IMR-90 (cell line): ENCODE measurements at places on chromosomes 7 and 10. TPM values are rescaled to one million over a fixed set of nuclear protein-coding genes. Genes with fewer than 3 reads are reported as not detected.

Gene OGDH
- 52.8 and 56.5 TPM in 2 replicates for total RNA-seq

Gene HERPUD2
- total RNA-seq: 18.3 and 22.2 TPM in 2 replicates

Gene HOXA7
- under 0.01 and 0.18 TPM in 2 replicates for total RNA-seq

Gene MMP21
- total RNA-seq: not detected in 2 replicates

Gene DNMBP
- total RNA-seq: 10.9 and 13.6 TPM in 2 replicates

DNA sequence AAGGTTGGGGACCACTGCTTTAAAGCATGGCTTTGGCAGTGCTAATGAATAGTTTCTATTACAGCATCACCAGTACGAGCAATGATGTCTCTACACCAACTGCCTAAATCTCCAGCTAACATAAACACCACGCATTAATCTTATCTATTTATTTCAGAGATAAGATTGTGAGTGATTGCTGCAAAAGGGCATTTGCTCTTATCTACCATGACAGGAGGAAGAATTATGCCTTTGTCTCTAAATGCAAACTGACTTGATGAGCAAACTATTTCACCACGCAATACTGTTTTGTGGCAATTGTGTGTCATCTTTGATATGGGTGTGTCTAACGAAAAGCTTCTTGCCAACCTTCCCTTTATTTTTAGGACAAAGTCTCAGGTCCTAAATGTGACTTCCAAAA, 684.9 kb downstream of the SORCS1 start:
- no peaks in the 10 kb centered on the region for H3K27me3 ChIP-seq
- H3K4me3 ChIP-seq: no peak overlapping the region
- no peaks in the 10 kb centered on the region for H3K4me1 ChIP-seq
- no peaks in the 10 kb centered on the region for H3K36me3 ChIP-seq
- no peak overlapping the region for H3K27ac ChIP-seq

- no peak for DNase-seq
- no peak overlapping the region for H3K27ac ChIP-seq
- no peaks in the 10 kb centered on the region for H3K36me3 ChIP-seq
- peaks cover 19% of the 10 kb centered on the region for H3K4me1 ChIP-seq
- H3K4me3 ChIP-seq: no peak overlapping the region
- no peaks in the 10 kb centered on the region for H3K27me3 ChIP-seq
Observed at GRCh38 chr10:36677431-36677768, 448.0 kb upstream of the ANKRD30A start.

- no peak overlapping the region for H3K4me3 ChIP-seq
- H3K27ac ChIP-seq: no peak overlapping the region
- peaks cover 5% of the 10 kb centered on the region; the same call in 1 of the 2 replicates for H3K4me1 ChIP-seq
- H3K36me3 ChIP-seq: no peaks in the 10 kb centered on the region
- H3K27me3 ChIP-seq: no peaks in the 10 kb centered on the region; the same call in 1 of the 2 replicates
Observed at GRCh38 chr10:18472977-18473376, 178.4 kb downstream of the NSUN6 start.

- H3K36me3 ChIP-seq: peaks cover 31% of the 10 kb centered on the region
- no peak for DNase-seq
- no peaks in the 10 kb centered on the region for H3K27me3 ChIP-seq
- no peak overlapping the region for H3K27ac ChIP-seq
- H3K4me3 ChIP-seq: no peak overlapping the region
Observed at GRCh38 chr10:24536636-24537035, 187.1 kb downstream of the ARHGAP21 start.

DNA sequence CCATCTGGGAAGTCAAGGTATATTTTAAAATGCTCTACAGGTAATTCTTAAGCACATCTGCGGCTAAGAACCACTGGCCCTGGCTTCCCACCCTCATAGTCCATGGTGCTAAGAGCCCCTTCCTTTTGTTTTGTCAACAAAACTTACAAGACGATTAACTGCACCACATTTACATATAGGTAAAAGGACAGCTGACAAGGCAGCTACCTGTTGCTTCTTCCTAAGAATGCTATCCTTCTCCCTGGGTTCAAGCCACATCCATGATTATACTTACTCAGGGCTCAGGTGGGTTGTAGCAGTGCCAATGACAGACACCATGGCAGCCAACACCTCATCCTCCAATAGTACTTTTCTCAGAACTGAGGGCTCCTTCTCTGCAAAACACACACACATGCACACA, 16.3 kb downstream of the ZDHHC16 start:
- peaks cover 9% of the 10 kb centered on the region for H3K4me1 ChIP-seq
- DNase-seq: no peak
- H3K4me3 ChIP-seq: no peak overlapping the region
- H3K36me3 ChIP-seq: peaks cover 78% of the 10 kb centered on the region

- no peak overlapping the region for H3K27ac ChIP-seq
- H3K4me3 ChIP-seq: no peak overlapping the region
- no peaks in the 10 kb centered on the region for H3K27me3 ChIP-seq
- H3K36me3 ChIP-seq: peaks cover 7% of the 10 kb centered on the region
- peaks cover 1% of the 10 kb centered on the region; the same call in 1 of the 2 replicates for H3K4me1 ChIP-seq
Observed at GRCh38 chr7:121097577-121097976, 109.1 kb downstream of the CPED1 start.

- no peak overlapping the region for H3K4me3 ChIP-seq
- H3K27me3 ChIP-seq: no peaks in the 10 kb centered on the region
Observed at GRCh38 chr10:124153023-124153826, 59.8 kb upstream of the CHST15 start.

DNA sequence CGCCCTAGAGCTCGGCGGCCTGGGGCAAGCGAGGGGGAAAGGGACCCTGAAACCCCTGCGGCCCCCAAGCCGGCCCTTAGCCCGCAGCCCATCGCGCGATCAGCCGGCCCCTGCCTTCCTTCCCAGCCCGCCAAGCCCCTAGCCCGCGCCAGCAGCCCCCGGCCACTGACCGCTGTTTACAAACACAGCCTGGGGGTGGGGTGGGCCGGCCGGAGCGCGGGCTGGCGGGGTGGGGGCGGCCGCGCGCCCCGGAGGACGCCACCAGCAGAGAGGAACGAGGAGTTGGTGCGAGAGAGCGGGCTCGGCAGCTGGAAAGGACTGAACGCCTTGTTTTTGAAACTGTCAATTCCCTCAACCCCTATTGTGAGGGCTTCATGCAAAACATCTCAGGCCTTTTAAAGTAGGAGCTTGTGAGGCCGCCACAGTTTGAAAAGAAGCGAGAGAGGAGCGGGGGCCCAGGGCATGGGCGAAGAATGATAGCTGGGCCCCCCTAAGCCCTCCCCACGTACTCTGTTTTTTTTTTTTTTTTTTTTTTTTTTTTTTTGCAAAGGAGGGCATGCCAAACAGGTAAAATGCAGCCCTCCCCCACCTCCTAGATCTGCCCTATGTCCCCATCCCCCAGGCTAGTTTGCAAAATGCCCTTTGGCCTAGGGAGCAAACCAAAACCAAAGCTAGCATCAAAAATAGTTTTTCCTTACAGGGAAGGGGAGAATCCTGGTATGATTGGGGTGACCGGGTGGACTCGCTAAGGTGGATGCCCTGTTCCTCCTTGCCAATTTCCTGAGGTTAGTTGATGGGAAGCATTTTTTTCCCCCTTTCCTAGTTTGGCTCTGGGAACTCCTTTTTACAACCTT, 15.0 kb downstream of the SKIDA1 start:
- H3K4me1 ChIP-seq: peaks cover 5% of the 10 kb centered on the region; the same call in 1 of the 2 replicates
- H3K4me3 ChIP-seq: peak overlapping the region; percentile 15; the same call in 1 of the 2 replicates
- no peak for DNase-seq
- H3K27ac ChIP-seq: peak overlapping the region; percentile 32; the same call in 1 of the 2 replicates

- no peak for DNase-seq
- no peaks in the 10 kb centered on the region for H3K4me1 ChIP-seq
- H3K36me3 ChIP-seq: no peaks in the 10 kb centered on the region; the same call in 1 of the 2 replicates
- no peaks in the 10 kb centered on the region for H3K27me3 ChIP-seq
- no peak overlapping the region for H3K4me3 ChIP-seq
Observed at GRCh38 chr7:1109581-1110310, 21.8 kb downstream of the GPER1 start.

GRCh38 chr10:51377070-51377931, 303.0 kb downstream of the PRKG1 start:
- peaks cover 8% of the 10 kb centered on the region for H3K4me1 ChIP-seq
- 0 out of 2 replicates have a peak, but pooled peaks cover 2% of the 10 kb centered on the region for H3K36me3 ChIP-seq
- H3K4me3 ChIP-seq: no peak overlapping the region
